ENCODE measurements at places on chromosomes 5 and 9.

DNA sequence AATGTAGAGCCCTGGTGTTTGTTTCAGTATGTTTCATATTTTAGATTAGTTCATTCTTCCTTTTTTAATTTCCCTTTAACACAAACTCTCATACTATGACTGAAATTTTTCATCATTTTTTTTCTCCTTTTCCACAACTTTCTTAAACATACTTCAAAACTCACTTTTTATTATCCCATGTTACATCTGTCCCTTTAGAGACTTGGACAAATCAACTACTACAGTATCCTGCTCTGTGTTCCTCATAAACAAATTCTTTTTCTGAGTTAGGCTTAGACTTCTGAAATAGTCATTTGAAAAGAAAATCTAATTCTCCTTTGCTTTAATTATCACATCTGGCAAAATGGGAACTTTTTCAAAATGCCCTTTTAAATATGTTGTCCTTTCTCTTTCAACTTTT is 15.3 kb downstream of the MATR3 start:
- DNase-seq, result no peak

- no peak for DNase-seq
Observed at GRCh38 chr9:127835991-127836516, 18.4 kb downstream of the ENG start.

DNA sequence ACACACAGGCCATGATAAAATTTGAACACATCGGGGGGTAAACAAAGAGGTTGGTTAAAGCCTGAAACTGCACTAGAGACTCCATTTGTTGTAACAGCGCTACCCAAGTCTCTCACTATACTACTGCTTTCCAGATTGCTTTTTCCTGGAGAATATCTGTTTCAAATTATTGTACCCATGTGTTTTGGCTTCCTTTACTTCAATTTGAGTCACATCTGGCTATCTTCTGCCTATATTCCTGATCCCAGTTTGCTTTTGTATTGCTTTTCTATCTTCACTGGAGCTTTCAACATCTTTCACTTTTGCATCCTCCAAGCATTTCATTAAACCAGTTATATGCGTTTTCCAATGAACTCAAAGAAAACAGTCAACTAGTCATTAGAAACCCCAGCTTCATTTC is 404.7 kb downstream of the MLLT3 start:
- no peak for DNase-seq

DNA sequence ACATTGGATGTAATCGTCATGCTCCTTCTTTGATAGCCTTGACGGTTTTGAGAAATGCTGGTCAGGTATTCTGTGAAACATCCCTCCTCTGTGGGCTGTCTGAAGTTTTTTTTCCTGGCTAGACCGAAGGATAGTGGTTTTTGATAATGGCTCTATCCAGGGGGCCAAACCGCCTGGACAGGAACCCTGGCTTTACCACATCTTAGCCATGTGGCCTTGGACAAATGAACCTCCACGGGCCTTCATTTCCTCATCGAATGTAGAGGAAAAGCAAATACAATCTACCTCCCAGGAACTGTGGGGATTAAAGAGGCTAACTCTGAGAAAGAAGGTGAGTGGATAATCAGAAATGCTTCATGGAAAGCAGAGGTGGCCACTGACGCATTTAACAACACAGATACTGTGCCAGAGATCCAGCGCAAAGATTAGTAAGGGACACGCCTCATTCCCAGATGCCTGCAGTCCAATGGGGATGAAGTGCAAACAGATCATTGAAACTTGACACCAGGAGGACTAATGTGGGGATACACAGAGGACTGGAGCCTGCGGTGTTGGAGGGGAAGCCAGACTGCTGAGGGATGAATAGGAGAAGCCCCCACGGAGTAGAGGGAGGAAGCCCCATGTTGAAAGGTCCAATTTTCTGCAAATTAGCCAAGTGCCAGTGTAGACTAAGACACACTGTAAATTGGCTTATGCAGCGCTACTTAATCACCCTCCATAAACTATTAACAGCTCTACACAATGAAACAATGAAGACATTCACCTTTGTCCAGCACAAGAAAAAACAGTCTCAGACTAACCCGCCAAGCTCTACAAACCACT is 41.6 kb downstream of the MYO10 start:
- peak; percentile 81 for DNase-seq

- no peak for DNase-seq
Observed at GRCh38 chr9:136309101-136309801, 5.4 kb upstream of the CCDC187 start.

DNA sequence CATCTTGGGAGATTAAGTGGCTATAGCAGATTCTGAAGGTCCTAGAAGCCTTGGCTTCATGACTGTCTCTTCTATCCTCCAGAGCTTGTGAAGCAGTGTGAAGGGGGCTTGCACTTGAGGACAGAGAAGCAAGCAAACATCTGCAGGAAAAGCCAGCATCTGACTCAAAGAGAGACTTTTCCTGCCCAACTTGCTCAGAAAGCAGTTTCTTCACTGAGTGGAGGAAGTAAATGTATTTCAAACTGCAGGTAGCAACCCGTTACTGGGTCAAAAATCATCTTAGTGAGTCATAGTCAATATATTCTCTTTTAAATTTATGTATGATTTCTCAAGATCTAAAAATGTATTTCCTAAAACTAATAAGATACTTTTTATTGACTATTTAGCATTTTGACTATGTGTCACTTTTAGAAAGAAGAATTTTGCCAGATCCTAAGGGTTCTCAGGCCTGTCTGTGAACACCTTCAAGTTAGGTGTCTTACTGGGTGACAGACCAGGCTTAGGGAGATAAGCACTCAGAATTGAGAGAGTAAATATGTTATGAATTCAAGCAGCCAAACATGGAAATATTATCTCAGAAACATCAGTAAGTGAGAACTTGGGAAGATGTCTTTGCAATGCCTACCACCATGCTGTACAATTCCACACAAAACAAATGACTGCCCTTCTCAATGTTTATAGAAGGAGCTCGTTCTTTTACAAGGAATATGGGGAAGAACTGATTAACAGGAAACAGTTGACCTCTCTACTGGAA is 72.6 kb upstream of the DMAC1 start:
- no peak for DNase-seq

- DNase-seq, result no peak
Observed at GRCh38 chr9:9016597-9016996, 1217.0 kb upstream of the DMAC1 start.

DNA sequence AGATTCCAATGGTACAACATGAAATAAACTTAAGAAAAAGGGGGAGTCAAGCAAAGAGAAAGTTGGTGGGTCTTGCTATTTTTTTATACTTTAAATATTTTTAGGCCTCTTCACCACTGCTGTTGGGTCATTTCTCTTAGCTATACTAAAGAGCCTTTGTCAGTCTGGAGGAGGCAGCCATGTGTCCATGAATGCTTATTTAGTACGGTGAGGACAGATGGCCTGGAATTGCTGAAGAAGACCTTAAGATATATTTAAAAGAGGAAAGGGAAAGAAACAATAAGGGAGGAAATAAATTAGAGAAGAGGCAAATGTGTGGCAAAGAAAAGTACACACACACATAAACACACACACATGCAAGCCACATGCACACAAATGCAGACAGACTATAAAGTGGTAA is 560.5 kb upstream of the MEF2C start:
- DNase-seq, result no peak

DNA sequence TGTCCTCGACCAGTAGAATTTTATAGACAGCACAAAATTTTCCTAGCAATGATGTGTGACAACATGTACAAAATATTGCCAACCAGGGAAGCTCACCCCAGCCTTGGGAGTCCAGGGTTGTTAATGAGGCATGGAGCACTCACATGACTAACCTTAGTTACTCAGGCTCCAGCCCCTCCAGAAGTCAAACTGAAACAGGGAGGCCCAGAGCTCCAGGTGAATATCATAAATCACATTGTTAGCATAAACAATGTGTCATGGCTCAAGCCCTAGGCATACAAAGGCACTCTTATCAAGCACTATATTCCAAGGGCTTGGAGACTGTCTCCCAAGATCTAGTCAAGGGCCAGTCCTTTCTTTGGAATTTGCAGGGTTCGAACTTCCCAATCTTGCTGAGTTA is 44.4 kb downstream of the TNFAIP8 start:
- no peak for DNase-seq

DNA sequence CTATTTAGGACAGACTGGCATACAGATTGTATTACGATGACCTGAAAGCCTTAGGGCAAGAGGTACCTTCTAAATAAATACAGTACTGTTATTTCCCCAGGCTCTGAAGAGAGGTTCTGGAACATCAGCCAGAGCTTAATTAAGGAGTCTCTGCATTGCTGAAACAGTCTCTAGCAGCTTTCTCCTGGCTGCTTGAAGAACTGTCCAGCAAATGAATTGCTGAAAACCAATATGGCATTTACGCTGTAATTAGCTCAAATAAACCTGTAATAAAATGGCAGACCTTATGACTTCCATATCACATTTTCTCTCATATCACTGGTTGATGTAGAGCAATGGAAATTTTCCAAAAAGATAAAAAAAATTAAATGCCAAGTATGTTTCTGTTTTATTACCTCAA is 636.3 kb downstream of the GABRG2 start:
- no peak for DNase-seq

DNA sequence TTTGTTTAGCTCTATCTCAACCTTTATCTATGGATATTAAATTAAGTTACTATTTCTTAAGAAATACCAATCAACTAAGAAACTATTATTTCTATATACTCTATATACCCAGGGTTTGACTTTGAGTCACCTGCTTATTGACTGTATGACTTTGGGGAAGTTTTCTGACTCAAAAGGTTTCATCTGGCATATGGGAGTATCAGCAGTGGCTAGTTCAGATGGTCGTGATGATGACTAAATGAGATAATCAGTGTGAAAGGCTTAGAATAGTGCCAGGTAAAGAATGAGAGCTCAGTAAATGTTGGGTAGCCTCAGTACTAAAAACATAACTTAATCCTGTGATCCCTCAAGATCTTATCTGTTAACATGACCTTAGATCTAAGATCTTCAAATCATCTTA is 179.7 kb upstream of the ISL1 start:
- no peak for DNase-seq

DNA sequence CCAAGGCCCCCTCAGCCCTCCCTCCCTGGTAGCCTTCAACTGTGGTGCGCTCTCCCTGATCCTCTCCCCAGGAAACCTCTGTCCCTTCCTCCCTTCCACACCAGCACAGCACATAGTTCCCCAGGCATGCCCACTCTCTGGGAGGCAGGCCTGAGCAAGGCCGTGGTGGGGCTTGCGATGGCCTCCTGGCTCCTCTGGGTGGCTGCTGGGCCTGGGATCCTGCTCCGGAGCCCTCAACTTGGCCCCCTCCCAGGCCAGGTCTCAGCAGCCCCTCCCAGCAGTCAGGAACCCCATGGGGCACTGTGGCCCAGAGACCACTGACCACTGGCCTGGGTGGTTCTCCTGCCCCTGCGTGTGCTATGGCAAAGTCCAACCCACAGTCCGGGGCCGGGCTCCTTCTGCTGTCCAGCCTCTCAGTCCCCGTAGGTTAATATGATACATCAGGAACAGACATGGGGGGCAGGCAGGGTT is 125.8 kb downstream of the ZNF354C start:
- DNase-seq, result no peak

DNA sequence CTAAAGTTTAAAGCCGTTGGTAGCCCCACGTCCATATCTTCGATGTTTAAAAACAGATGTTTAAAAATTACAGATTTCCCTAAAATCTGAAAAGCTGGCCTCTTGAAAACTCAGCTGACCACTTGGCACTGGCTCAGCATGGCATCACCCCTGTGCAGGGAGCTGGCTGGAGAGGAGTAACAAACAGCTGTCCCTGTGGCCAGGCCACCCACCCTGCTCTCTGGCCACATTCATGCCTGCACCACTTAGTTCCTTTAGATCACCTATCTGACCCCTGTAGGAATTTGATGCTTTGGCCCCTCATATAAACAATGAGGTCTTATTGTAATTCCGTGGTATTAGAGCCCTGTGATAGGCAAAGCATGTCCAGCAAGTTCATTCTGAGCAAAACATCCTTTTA is 107.5 kb downstream of the FRMD3 start:
- no peak for DNase-seq

GRCh38 chr9:121478816-121479676 is 20.6 kb downstream of the GGTA1 start:
- DNase-seq, result no peak

DNA sequence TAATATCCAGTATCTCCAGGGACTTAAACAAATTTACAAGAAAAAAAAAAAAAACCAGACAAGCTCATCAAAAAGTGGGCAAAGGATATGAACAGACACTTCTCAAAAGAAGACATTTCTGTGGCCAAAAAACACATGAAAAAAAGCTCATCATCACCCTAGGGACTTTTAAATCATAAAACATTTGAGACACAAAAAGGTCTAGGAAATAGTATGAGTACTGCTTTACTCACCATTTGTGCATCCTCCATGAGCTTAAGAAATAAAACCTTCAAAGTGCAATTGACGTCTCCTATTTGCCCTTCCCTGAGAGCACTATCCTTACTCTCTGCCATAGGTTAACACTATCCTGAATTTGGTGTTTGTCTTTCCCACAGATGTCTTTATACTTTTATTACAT is 193.7 kb upstream of the NREP start:
- no peak for DNase-seq

DNA sequence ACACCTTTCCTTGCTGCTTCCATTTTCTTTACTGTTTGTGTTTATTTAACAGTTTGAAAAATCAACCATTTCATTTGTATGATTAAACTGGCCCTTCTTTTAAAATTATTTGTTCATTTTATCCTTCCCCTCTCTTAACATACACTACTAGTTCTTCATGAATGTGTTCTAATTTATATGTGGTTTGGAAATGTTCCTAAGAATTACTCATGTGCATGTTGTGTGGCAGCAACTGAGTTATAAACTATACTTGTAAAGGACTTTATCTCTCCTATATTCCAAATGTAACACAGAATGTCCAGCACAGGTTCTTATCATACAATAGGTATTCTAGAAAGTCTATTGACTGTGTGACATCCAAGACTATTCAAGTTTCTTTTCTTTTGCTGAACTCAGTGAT is 358.2 kb upstream of the MEF2C start:
- DNase-seq, result no peak

- no peak for DNase-seq
Observed at GRCh38 chr5:83172655-83173054, 95.3 kb downstream of the XRCC4 start.

DNA sequence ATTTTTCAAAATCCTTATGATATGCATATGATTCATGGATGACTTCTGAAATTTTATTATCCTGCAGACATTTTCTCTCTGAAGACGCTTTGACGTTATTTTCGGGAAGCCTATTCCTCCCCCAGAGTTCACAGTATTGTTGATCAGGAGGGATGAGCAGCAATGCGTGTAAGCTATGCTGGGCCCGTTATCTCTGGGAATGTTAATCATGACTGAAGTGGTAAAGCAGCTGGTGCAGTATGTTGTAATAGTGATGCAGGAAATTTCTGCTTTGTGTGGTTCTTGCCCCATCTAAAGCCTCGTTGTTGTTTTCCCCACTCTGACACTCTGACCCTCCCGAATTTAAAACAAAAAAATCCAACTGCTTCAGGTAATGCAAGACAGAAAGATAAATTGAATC is 1797.8 kb upstream of the WWC1 start:
- no peak for DNase-seq

- no peak for DNase-seq
Observed at GRCh38 chr5:38403406-38403805, 145.0 kb downstream of the EGFLAM start.

Data from NCI-H1930 (cell line).